Esophagus muscularis mucosa (tissue), 4 donors: ENCODE measurements at places on chromosomes 5 and 9. TPM values are rescaled to one million over a fixed set of nuclear protein-coding genes. Genes with fewer than 3 reads are reported as not detected.

The ADAMTS2 gene
- total RNA-seq: 31.8 TPM

The TXNDC8 gene
- total RNA-seq: not detected

DNA sequence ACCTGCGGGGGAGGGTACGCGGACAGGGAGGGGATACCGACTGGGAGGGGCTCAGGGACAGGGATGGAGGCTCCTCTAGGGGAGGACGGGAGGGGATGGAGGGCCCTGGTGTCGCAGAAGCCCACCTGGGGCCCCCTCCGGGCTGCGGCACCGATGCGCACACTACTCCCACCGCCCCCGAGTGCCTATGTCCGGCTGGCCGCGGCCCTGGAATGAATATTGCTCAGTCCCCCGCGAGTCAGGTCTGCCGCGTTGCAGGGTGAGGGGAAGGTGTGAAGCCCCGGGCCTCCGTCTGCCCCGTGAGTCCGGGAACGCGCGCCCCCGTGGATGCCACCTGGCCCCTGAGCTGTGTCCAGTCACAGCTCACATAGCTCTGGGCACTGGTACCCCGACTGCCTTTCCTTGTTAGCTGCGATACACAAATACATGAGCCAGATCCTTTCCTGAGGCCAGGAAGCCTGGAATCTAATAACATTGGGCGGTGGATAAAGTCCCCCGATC is 44.5 kb upstream of the PRSS3 start:
- no peak for DNase-seq
- peaks cover 14% of the 10 kb centered on the region for H3K4me1 ChIP-seq
- no peaks in the 10 kb centered on the region for H3K36me3 ChIP-seq
- H3K27me3 ChIP-seq: peaks cover 83% of the 10 kb centered on the region

DNA sequence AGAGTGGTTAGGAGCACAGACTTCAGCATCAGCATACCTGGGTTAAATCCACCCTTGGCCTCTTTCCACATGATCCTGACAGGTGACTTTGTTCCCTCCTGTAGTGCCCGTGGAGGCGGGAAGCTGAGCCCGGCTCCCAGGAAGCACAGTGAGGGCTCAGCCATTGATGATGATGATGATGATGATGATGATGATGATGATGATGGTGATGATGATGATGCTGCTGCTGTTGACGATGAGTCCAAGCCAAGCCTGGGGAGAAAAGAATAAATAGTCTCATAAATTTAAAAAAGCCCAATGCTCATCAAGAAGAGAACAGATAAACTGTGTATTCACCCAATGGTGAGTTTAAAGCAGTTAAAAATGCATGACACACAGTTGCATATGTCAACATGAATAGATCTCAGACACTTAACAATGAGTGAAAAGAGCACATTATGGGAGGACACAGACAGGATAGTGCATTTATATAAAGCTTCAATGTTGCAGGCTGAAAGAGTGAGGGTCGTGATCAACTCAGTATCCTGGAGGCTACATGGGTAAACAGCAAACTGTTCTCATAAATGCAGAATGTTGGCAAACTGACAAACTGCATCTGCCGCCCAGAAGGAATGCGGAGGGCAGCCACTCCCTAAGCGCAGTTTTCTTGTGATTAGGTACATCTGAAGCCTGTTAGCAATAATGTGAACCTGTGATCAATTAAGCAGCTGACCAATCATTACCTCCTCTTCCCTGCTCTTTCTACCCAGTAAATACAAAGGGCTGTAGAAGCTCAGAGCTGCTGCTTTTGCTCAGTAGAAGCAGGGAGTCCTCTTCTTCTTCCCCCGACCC is 11.7 kb upstream of the CFAP157 start:
- H3K27ac ChIP-seq: no peak overlapping the region
- H3K27me3 ChIP-seq: no peaks in the 10 kb centered on the region
- peaks cover 27% of the 10 kb centered on the region for H3K36me3 ChIP-seq
- H3K4me3 ChIP-seq: no peak overlapping the region
- no peak for DNase-seq

GRCh38 chr5:137496919-137497318 is 2.2 kb downstream of the SPOCK1 start:
- DNase-seq: peak; percentile 72
- peaks cover 36% of the 10 kb centered on the region for H3K27me3 ChIP-seq
- H3K27ac ChIP-seq: no peak overlapping the region
- no peaks in the 10 kb centered on the region for H3K36me3 ChIP-seq
- H3K4me3 ChIP-seq: no peak overlapping the region

The LCN15 gene
- total RNA-seq: not detected

The AFAP1L1 gene
- total RNA-seq: 10.0 TPM

GRCh38 chr5:135576075-135576599 is 2.7 kb downstream of the CXCL14 start:
- H3K36me3 ChIP-seq: no peaks in the 10 kb centered on the region
- H3K27ac ChIP-seq: no peak overlapping the region
- no peaks in the 10 kb centered on the region for H3K4me1 ChIP-seq
- DNase-seq: no peak

DNA sequence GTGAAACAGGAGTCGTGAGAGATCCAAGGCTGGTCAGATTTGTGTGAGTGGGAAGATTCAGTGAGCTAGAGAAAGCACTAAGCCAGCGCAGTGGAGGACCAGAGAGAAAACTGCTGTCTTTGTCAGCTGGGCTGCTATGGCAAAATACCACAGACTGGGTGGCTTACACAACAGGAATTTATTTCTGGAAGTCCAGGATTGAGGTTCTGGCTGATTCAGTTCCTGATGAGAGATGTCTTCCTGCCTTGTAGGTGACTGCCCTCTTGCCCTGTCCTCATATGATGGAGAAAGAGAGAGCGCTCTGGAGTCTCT is 24.2 kb upstream of the ANKRD33B start:
- H3K36me3 ChIP-seq: no peaks in the 10 kb centered on the region
- no peak overlapping the region for H3K27ac ChIP-seq
- H3K4me3 ChIP-seq: no peak overlapping the region
- H3K27me3 ChIP-seq: no peaks in the 10 kb centered on the region

- peak overlapping the region; percentile 95 for H3K27ac ChIP-seq
- no peaks in the 10 kb centered on the region for H3K36me3 ChIP-seq
- H3K4me3 ChIP-seq: peak overlapping the region; percentile 39
- DNase-seq: no peak
- peaks cover 35% of the 10 kb centered on the region for H3K27me3 ChIP-seq
These were observed 7.4 kb downstream of the NR2F1-AS1 start for GRCh38 chr5:93573354-93574351.

DNA sequence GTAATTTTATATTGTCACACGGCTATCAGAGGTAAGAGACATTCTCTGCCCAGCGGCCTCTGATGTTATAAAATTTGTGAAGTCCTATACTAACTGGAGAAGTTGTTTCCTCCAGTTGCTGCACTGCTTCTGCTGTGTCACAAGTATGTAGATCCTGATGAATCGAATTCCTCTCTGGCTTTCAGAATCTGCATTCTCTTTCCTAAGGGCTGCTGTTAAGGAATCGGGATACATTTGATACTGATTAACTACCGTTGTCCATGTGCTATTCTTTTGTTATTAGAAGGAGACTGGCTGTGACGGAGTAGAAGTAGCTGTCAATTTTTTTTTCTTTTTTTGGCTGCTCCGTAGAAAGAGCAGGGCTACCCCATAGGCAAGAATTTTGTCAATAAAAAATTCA is 81.7 kb upstream of the LRRC70 start:
- DNase-seq: no peak
- H3K36me3 ChIP-seq: peaks cover 9% of the 10 kb centered on the region
- no peak overlapping the region for H3K4me3 ChIP-seq
- H3K27ac ChIP-seq: no peak overlapping the region
- H3K27me3 ChIP-seq: no peaks in the 10 kb centered on the region

The PTGDS gene
- 77.5 TPM for total RNA-seq

The IL3 gene
- not detected for total RNA-seq

The NRG2 gene
- 2.8 TPM for total RNA-seq

DNA sequence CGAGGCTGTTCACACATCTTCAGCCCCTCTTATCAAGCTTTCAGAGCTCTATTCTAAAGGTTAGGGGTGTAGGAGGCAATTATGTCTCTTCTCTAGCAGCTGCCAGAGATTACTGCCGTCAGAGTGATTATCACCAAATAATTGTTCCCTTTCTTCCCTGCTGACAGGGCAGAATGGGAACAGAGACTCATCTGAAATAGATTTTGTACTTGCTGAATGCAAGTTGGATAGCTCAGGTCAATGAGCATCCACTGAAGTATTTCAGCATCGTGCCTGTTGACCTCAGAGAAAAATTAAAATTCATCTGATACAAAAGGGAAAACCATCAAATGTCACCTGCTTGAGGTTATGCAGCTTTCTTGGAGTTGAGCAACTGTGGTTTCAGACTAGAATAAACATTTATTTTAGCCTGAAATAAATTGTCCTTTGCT is 213.7 kb upstream of the MAP3K1 start:
- no peak for DNase-seq
- no peaks in the 10 kb centered on the region for H3K27me3 ChIP-seq
- H3K4me1 ChIP-seq: peaks cover 28% of the 10 kb centered on the region
- no peaks in the 10 kb centered on the region for H3K36me3 ChIP-seq
- no peak overlapping the region for H3K27ac ChIP-seq

The CERCAM gene
- total RNA-seq: 25.3 TPM

The CCL21 gene
- 271 TPM for total RNA-seq

DNA sequence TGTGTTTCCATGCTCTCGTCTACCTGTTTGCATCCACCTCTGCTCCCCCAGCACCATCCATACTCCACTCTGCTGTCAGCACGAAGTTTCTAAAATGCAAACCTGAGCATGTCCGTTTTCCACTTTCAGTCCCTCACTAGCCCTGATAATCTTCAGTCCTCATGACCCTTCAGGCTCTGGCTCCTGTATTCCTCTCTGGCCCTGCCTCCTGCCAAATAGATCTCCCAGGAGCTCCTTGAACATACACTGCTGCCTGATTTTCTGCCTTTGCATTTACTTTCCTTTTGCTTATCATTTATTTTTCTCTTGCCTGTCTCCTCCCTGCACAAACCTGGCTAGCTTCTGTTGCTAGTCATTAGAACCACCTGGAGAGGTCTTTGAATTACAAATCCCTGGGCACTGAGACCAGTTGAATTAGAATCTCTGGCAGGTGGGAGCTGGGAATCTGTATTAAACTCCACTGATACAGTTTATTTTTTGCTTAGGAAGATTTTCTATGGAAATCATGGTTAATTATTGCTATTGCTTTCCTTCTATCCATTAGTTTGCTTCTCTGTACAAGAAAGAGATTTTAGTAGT is 18.5 kb downstream of the ARHGEF28 start:
- H3K4me3 ChIP-seq: no peak overlapping the region
- H3K27ac ChIP-seq: no peak overlapping the region
- H3K4me1 ChIP-seq: no peaks in the 10 kb centered on the region
- no peaks in the 10 kb centered on the region for H3K36me3 ChIP-seq
- no peaks in the 10 kb centered on the region for H3K27me3 ChIP-seq

The EQTN gene
- total RNA-seq: not detected

GRCh38 chr5:158164296-158165047 is 305.5 kb upstream of the CLINT1 start:
- H3K27ac ChIP-seq: no peak overlapping the region
- H3K27me3 ChIP-seq: no peaks in the 10 kb centered on the region
- DNase-seq: no peak
- H3K36me3 ChIP-seq: no peaks in the 10 kb centered on the region
- H3K4me1 ChIP-seq: no peaks in the 10 kb centered on the region

The C9orf50 gene
- total RNA-seq: 0.34 TPM

The PCDHGA9 gene
- total RNA-seq: 5.8 TPM

- DNase-seq: no peak
- H3K4me1 ChIP-seq: peaks cover 87% of the 10 kb centered on the region
- no peak overlapping the region for H3K4me3 ChIP-seq
- peak overlapping the region; percentile 84 for H3K27ac ChIP-seq
- H3K27me3 ChIP-seq: no peaks in the 10 kb centered on the region
These were observed 24.0 kb downstream of the ABL1 start for GRCh38 chr9:130858739-130859705.

The AK1 gene
- 75.0 TPM for total RNA-seq

The HAVCR1 gene
- not detected for total RNA-seq

- no peaks in the 10 kb centered on the region for H3K27me3 ChIP-seq
- no peak overlapping the region for H3K4me3 ChIP-seq
- H3K27ac ChIP-seq: no peak overlapping the region
- peaks cover 13% of the 10 kb centered on the region for H3K4me1 ChIP-seq
These were observed 206.5 kb downstream of the DAB2IP start for GRCh38 chr9:121857928-121858327.

The TERT gene
- total RNA-seq: not detected

DNA sequence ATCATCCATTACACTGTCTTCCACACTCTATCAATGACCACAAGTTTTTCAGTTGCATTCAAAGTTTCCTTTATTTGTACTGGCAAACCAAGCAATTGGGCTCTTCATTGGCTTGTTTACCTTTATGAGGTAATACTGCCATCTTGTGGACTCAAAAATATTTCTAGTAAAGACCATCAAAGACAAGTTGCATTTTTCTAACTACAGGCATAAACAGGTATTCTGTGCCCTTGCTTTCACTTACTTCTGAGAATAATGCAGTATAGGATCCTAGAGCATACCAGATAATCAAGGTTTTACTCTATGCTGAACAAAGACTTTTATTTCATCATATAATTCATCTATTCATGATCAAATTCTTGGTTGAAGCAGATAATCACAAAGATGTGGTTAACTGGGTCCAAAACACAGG is 173.7 kb upstream of the POU5F2 start:
- no peaks in the 10 kb centered on the region for H3K36me3 ChIP-seq
- H3K27me3 ChIP-seq: no peaks in the 10 kb centered on the region
- H3K4me3 ChIP-seq: no peak overlapping the region
- DNase-seq: no peak

GRCh38 chr5:57332361-57332760 is 150.2 kb downstream of the ACTBL2 start:
- H3K36me3 ChIP-seq: no peaks in the 10 kb centered on the region
- DNase-seq: no peak
- H3K4me1 ChIP-seq: peaks cover 7% of the 10 kb centered on the region
- no peaks in the 10 kb centered on the region for H3K27me3 ChIP-seq

DNA sequence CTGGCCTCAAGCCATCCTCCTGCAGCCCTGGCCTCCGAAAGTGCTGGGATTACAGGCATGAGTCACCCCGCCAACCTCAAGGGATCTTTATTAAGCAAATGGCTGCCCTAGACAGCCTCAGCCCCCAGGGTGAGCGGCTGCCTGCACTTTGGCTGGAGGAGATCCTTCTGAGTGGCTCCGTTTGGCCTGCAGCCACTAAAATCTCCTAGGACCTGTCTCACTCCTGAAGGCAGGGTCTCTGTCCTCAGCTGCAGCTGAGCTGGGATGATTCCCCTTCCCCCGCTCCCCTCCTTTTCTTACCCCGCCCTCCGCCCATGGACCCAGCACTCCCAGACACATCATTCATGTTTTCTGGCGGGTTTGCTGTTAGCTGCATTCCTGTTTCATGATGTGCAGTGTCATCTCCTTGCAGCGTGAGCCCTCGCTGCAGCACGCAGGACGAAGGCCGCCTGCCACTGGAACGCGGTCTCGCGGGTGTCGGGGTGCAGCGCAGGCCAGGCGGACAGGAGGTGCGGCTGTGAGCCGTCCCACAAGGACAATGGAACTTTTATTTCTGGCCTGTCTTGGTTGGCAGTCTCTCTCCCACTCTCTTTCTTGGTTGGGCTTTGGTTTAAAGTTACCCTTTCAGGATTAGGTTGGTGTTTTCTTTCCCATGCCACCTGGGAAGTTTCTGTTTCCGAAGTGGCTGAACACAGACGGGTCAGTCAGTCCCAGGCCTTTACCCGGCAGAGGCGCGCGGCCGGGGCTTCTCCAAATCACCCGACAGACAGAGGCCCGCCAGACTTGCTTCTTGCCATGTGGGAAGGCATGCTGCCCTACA is 137.1 kb downstream of the FOXD1 start:
- H3K4me3 ChIP-seq: peak overlapping the region; percentile 27
- H3K27ac ChIP-seq: no peak overlapping the region
- H3K27me3 ChIP-seq: peaks cover 45% of the 10 kb centered on the region
- DNase-seq: no peak
